DMS 273 treated with DMSO at 0.1 percent for 48 hours (cell line): ENCODE measurements at places on chromosomes 3 and 15.

DNA sequence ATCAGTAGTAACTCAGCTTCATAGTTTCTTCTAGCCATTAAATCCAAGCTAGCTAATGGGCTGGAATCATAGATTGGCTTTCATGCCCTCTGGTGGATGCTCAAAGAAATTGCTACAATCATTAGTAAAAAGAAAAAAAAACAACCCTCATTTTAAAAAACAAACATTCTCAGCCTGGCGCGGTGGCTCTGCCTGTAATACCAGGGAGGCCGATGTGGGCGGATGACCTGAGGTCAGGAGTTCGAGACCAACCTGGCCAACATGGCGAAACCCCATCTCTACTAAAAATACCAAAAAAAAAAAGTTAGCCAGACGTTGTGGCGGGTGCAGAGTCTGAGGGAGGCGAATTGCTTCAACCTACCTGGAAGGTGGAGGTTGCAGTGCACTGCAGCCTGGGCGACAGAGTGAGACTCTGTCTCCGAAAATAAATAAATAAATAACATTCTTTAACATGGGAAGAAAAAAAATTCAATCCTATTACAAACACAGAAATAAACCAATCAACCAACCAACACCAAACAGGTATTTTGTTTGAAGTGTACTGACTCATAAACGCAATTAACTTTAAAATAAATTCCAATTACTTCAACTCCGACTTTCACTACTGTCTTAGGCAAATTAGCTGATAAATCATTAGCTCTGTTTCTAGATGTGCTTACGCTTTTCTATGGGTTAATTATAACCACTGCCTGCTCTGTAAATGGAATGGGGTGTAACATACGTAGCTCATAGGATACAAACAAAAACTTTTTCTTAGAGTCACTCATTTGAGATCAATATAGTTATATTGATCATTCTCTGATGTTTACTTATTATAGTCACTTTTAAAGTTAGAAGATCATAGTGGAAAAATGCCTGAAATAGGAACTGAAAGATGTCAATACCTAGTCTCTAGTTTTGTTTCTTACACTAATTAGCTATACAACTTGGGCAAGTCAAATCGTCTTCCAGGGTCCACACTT, 24.9 kb downstream of the TMEM207 start:
- DNase-seq = peak; percentile 56

GRCh38 chr15:99911816-99912215, 178.6 kb upstream of the LYSMD4 start:
- no peak for DNase-seq

DNA sequence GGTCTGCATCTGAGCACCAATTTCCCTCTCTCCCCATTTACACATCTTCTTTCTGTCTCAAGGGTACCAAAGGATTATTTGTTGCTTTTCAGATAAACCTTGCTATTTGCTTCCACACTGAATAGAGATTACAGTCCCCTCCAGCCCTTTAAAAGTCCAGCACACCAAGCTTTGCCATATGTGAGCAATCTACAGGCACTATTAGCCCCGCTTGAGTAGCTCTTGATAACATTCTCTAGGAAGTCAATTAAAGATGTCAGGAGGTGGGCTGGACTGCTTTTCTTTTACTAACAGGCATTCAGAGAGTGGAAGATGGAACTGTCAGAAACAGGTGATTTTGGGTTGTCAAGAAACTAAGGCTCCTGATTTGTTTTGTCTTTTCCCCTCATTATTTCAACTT, 417.0 kb downstream of the ROBO2 start:
- peak; percentile 62 for DNase-seq

- DNase-seq = no peak
Observed at GRCh38 chr3:43531835-43532234, 90.0 kb downstream of the ANO10 start.
